ENCODE measurements at places on chromosomes 16 and 17.

DNA sequence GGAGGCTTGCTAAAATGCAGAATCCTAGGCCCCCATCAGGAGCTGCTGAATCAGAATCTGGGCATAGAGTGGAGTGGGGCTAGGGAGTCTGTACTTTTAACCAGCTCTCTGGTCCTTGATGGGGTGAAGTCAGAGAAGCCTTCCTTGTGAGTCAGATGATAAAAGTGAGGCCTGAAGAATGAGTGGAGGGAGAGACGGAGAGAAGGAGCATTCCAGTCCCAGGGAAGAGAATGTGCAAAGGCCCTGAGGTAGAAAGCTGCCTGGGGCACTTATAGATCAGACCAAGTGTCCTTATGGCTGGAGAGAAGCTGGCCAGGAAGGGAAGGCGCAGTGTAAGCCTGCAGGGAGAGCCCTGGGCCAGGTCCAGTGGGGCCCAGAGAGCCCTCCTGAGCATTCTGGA, 235.1 kb upstream of the NLRP1 start:
- DNase-seq: no peak

GRCh38 chr16:79286646-79287423, 313.7 kb downstream of the MAF start:
- no peak for DNase-seq

DNA sequence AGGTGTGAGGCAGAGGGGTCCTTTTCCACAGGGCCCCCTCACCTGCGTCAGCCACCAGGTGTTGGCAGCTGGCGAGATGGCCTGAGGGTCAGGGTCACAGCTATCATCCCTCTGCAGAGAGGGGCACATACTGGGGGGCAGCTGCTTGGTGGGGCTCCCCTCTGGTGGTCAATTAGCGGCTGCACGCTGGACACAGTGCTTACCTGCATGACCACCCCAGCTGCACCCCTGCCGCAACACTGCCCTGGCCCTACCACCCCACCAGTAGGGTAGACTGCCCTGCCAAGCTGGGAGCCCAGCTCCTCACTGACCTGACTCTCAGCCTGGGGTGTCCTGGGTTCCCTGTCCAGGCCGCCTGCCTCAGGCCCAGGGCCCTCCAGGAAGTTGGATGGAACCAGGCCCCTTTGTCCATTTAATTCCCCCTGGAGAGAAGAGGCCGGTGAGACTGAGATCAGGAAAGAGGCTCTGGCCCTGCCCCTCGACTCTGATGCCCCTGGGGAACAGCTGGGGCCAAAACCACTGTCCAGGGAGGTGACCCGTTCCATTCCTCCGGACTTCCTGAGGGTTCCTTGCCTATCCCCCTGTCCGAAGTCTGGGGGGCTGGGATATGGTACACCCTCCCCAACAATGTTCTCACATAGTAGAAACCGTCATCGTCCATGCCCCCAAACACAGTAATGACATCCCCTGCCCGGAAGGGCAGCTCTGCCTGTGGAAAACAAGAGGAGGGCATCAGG, 23.7 kb downstream of the TSPOAP1 start:
- DNase-seq: no peak

GRCh38 chr17:63633742-63634141, 11.5 kb downstream of the MAP3K3 start:
- no peak for DNase-seq

- no peak for DNase-seq
Measured at GRCh38 chr17:83123896-83124801, 44.7 kb downstream of the METRNL start.

GRCh38 chr17:6714315-6714874, 1.2 kb upstream of the SLC13A5 start:
- no peak for DNase-seq

DNA sequence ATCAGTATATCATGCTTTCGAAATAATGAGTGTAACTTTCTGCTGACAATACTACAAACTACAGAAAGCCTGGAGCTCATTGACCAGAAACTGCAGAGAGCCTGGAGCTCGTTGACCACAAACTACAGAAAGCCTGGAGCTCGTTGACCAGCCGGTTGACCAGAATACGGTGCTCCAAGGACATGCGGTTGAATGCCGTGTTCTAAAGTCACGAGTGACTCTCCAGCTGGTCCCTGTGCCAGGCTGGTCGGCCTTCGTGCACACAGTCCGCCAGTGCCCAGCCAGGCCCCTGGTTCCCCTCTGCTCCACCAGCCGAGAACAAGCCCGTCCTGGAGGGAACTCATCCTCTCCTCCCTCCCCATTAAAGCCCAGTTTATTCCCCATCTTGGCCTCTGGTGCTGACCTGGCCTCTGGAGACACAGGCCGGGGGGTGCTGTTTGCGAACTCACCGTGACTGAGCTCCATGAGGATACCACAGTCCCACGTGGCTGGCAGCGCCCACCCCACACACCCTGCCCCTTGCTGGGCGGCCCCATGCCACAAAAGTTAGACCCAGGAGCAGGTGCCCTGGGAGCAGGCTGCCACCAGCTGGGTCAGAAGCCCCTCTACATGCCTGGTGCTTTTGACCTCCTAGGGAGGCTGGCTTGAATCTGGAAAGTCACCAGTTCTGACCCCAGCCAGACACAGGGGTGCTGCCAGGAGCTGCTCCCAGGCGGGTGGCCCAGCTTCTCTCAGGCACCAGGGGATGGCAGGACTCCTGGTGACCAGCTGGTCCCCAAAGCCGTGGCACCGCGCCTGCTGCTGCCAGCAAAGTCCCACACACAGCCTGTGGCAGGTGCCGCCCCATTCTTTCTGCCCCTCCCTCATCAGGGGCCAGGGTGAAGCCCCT, 15.5 kb upstream of the CDH15 start:
- no peak for DNase-seq

- DNase-seq: no peak
Measured at GRCh38 chr16:27517664-27518063, 32.0 kb downstream of the GTF3C1 start.

GRCh38 chr16:4330277-4330874, 14.5 kb downstream of the GLIS2 start:
- peak; percentile 58 for DNase-seq

GRCh38 chr16:69818891-69819545, 56.9 kb downstream of the WWP2 start:
- no peak for DNase-seq

- no peak for DNase-seq
Measured at GRCh38 chr16:48525201-48526057, 84.6 kb downstream of the N4BP1 start.

GRCh38 chr16:50842013-50842505, 100.2 kb downstream of the CYLD start:
- no peak for DNase-seq

DNA sequence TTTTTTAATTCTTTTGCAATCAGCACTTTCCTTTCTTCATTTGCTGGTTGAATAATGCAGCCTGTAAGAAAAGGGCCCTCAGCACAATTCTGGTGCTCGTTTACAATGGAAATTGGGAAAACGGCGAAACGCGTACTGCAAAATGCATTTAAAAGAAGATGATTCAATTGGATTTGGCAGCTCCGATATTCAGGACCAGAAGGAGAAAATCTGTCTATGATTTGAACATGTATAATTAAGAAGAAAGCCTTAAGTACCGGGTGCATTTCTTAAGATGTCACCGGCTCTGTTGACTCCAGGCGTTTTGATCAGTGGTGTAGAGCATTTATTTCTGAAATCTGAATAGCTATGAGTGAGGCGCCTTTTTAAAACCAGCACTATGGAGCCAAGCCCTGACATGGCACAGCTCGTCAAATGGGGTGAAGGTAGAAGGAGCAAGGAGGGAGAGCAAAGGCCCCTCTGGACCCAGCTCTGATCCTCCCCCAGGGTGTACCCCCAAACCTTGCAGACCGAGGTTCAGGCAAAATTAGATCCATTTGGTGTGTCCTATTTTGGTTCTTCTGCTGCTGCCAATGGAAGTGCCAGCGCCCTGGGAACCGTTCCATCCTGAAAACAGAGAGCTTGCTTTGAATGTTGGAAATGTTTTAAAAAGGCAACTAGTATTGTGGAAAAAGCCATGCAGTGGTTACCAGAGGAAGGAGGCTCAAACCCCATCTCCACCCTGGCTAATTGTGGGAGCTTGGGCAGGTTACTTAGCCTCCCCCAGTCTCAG, 161.4 kb upstream of the RPL38 start:
- no peak for DNase-seq

DNA sequence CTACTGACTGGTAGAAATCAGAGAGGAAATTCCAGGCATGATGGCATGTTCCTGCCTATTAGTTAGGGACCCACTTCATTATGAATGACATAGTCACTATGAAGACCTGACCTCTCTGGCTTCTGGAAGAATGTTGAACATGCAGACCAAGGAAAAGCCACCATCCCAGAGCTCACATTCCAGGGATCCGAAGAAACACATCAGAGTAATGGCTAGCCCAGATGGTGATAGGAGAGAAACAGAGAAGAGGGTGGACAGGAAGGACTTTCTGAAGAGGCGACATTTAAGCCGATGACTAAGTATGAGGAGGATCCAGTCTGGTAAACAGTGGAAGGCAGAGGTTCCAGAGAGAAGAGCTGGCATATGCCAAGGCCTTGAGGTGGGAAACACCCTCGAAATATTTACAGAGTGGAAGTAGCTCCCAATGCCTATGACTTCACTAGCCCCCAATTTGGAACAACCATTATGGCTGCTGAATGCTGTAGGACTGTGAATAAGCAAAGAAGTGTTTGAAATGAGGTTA, 216.2 kb downstream of the RBFOX1 start:
- no peak for DNase-seq

GRCh38 chr17:7885367-7886226, 3.0 kb upstream of the CHD3 start:
- peak; percentile 8 for DNase-seq

- no peak for DNase-seq
Measured at GRCh38 chr17:2899906-2900305, 103.7 kb downstream of the RAP1GAP2 start.

Data from stimulated activated CD8-positive, alpha-beta memory T cell treated with anti-CD3 and anti-CD28 coated beads, Interleukin-12 subunit alpha, Interleukin-12 subunit beta, amount 100 ng/mL, for 1 hour (primary cell).